Suppressor macrophage (primary cell): ENCODE measurements at places on chromosomes 4 and X.

- no peak for DNase-seq
Measured at GRCh38 chr4:81360737-81361136, 111.0 kb downstream of the RASGEF1B start.

GRCh38 chr4:30754021-30754420, 33.9 kb downstream of the PCDH7 start:
- no peak for DNase-seq

- DNase-seq, result no peak
Measured at GRCh38 chr4:151659601-151660364, 101.0 kb downstream of the GATB start.

GRCh38 chr4:13515268-13515667, 29.0 kb downstream of the NKX3-2 start:
- no peak for DNase-seq

DNA sequence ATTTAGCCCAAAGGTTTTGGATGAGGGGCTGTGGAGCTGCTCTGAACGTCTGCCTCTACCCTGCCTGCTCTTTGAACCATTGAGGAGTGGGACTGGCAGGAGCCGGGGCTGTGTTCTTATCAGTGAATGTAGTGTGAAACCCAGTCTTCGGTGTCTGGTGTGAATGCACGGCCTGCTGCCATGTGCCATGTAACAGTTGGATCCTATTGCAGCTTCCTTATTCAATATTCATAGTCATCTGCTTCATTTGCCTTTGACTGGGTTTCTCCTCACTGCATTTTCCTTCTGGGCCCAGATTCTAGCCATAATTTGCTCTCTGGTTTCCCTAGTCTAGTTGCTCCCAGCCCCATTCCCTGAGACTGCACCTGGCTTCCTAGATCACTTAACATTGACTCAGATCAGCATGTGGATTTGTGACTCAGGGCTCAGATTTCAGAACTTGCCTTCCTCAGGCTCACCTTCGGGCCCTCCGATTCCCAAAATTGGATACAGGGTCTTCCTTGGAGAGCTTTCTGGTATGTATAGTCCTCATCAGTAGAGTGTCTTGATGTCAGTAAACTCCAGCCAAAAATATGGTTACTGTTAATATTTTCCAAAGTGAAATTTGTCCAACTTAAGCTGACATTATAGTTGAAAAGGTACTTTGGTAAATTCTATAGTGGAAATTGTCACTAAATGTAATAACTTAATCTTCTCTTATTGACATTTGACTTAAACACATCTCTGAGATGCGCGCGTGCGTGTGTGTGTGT, 94.0 kb upstream of the DDIT4L start:
- DNase-seq, result no peak

DNA sequence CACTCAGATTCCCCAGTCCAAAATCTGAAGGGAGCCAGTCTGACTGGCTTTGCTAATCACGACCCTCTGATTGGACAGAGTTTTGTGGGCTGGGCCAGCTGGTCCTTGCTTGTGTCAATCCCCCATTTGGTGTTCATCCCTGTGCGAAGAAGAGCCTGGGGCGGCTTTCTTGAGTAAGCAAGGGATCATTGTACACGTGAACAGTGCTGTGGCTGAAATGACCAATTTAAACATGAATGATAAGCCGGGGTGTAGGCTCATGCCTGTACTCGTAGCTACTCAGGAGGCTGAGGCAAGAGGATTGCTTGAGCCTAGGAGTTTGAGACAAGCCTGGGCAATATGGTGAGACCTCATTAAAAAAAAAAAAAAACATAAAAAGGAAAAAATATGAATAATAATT, 379.1 kb downstream of the RAPGEF2 start:
- DNase-seq, result no peak
